ENCODE measurements at places on chromosomes 13 and 19. TPM values are rescaled to one million over a fixed set of nuclear protein-coding genes. Genes with fewer than 3 reads are reported as not detected.

The PRKCG gene
- total RNA-seq: not detected

GRCh38 chr13:97111756-97112155 is 110.4 kb upstream of the MBNL2 start:
- no peak for DNase-seq

DNA sequence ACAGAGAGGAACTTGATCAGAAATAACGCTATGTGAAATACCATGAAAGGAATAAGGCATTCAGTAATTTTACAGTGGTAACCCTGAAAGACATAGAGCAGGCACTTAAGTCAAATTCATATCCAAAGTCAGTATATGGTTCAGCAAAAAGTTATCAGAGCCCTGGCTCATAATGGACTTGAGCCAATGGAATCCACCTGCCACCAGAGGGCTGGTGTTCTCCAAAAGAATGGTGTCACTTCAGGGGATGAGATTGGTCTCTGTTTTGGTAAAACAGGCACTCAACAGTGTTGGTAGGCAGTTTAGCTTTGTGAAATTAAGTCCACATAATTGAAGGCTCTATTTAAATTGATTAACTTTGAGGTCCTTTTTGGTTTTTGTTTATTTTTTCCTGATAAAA is 93.9 kb downstream of the LIG4 start:
- DNase-seq: no peak

- DNase-seq: no peak
Measured at GRCh38 chr19:50003810-50004419, 21.3 kb downstream of the VRK3 start.

Data from lower lobe of right lung (tissue), 2 donors.